ENCODE measurements at places on chromosomes 16 and 17.

- DNase-seq, result no peak
These were observed 45.8 kb downstream of the ABCC12 start for GRCh38 chr16:48110000-48110399.

DNA sequence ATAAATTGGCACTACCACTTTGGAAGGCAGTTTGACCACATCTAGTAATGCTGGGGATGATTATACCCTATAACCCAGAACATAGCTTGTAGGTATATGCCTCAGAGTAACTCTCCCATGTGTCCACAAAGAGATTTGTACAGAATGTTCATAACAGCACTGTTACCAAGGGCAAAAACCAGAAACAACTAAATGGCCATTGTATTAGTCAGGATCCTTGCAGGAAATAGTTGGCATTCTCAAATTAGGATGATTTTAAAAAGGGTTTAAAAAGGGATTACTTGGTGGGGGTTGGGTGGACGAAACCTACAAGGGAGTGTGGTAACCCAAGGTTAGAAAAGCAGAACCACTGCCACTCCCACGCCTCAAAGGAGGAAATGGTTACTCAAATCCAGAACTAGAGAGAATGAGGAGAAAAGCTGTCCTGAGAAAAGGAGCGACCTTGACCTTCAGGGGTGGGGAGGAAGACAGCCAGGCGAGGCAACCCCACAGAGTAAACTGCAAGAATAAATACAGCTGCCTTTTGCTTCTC is 2.1 kb downstream of the CPPED1 start:
- DNase-seq, result peak; percentile 76

DNA sequence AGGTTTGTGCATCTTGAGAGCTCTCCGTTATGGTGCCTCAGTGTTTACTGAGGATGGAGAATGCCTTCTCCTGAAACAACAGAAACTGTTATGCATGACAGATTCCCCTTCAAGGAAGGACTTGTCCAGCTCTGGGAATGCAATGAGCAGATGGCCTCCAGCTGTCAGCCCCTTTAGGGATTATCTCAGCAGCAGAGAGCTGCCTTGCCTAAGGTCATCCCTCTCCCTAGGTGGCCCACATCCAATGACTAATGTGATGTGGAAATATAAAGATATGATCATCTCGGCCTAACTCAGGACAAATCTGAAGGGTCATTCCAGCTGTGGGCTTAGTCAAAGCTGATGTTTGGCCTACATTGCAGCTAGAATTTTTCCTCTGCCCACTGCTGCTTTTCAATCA is 214.3 kb upstream of the N4BP1 start:
- DNase-seq, result no peak

- DNase-seq, result no peak
These were observed 42.7 kb downstream of the TIMM22 start for GRCh38 chr17:1039511-1040215.

DNA sequence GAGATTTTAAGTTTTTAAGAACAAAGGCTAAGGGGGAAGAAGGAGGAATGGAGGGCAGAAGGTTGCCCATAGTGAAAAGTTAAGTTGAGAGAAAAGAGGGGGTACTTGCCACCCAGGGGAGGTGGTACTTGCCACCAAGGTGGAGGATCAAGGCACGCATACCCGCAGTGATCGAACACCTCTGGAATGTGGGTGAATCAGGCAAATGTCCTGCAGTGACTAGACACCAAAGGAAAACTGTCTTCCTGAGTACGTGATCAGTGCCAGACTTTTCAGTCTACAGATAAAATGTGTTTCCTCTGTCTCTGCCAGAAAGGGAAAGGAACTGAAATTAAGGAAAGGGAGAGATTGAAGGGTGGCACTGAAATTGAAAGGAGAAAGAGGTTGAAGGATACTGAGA is 2285.3 kb downstream of the TP53TG3F start:
- no peak for DNase-seq

GRCh38 chr17:79866791-79867518 is 27.7 kb upstream of the CBX4 start:
- no peak for DNase-seq

DNA sequence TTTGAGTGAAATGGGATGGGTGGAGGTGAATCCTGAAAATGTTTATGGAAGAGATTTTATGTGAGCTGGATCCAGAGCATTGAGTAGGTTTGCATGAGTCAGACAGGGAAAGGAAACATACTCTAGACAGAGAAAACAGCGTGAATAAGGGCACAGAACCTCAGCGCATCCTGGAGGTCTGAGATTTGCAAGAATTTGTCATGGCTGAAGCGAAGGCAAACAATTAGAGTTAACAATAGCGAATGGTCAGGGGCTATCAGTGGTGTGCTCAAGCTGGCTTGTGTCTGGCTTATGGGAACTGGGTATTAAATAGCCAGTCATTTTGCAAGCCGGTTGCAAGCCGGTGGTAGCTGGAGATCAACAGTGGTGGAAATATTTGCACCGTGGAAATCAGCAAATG is 36.4 kb downstream of the MAP2K6 start:
- DNase-seq, result no peak

DNA sequence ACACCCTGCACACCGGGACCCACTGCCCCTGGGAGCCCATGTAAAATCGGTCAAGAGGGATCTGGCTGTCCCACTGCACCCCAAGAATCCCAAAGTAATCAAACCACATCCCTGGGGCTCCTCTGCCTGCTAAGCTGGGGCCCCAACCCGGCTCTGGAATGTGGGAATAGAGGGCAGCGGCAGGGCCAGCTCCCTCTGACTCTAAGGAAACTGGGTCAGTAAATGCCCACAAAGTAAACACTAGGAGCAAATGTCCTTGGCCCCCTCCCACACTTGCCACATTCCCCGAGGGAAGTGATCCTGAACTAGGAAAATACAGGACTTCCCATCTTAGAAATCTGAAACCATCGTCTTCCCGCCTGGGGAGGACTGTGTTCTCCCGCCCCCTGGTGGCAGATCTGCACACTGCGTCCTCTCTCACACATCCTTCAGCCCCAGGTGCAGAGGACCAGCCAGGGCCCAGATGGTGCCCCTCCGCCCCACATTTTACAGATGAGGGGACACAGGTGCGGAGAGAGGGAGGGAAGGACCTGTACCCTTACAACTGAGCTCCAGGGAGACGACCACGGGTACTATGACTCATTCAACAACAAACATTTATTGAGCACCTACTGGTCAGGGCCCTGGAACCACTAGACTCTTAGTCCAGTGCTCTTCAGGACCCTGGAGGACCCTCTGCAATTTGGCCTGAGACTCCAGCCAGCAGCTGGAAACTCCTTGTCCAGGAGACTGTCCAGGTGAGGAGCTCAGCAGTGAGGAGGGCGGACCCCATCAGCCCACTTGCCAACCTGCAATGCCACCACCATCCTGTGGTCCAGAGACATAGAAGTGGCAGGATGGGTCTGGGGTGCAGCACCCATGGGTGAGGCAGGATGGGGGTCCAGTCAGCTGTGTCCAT is 10.1 kb downstream of the P3H4 start:
- DNase-seq, result no peak

- no peak for DNase-seq
These were observed 29.0 kb upstream of the HEATR6 start for GRCh38 chr17:60107526-60108257.

GRCh38 chr17:38613981-38614779 is 8.4 kb upstream of the SRCIN1 start:
- no peak for DNase-seq

DNA sequence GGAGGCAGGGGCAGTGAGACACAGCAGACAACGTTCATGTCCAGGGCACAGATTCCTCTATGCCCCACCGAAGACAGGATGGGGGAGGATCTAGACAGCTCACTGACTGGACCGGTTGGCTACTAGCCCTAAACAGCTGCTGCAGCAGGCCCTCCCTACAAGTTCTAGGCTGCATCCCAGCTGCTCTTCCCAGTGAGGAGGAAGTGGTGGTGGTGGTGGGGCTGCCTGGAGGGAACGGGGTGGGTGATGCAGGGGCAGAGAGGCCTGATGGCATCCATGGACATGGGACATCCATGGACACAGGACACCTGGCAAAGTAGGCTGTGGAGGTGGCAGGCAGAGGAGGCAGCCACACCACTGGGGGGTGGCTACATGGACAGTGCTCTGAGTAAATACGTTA is 18.3 kb downstream of the SPHK1 start:
- no peak for DNase-seq

GRCh38 chr17:5841862-5842261 is 228.3 kb upstream of the WSCD1 start:
- DNase-seq, result no peak

GRCh38 chr17:15947271-15947670 is 2.3 kb downstream of the ADORA2B start:
- no peak for DNase-seq

DNA sequence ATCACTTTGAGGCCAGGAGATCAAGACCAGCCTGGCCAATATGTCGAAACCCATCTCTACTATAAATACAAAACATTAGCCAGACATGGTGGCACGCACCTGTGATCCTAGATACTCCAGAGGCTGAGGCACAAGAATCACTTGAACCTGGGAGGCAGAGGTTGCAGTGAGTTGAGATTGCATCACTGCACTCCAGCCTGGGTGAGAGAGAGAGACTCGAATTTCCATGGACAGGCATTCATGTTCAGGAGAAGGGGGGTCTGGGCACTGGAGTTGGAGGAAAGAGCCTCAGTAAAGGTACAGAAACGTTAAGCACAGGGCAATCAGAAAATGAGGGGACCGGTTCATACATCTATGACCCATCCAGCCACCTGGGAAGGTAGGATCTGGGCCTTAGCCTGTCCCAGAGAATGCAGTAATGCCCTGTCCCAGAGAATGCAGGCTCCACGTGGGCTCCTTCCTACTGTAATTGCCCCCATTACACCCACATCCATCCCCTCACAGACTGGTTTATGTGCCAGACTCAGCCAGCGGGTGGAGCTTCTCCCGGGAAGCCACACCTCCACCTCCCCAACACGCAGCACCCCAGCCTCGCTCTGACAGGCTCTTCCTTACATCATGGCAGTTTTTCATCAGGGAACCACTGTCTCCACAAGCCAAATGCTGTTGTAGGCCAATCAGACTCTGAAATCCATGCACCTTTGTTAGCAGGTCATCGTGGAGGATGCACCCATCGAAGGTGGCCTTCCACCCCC is 21.6 kb upstream of the ARL4D start:
- DNase-seq, result no peak

- DNase-seq, result no peak
These were observed 1021.4 kb downstream of the CDH8 start for GRCh38 chr16:61014869-61015268.

GRCh38 chr17:2107506-2107905 is 52.6 kb downstream of the HIC1 start:
- no peak for DNase-seq

DNA sequence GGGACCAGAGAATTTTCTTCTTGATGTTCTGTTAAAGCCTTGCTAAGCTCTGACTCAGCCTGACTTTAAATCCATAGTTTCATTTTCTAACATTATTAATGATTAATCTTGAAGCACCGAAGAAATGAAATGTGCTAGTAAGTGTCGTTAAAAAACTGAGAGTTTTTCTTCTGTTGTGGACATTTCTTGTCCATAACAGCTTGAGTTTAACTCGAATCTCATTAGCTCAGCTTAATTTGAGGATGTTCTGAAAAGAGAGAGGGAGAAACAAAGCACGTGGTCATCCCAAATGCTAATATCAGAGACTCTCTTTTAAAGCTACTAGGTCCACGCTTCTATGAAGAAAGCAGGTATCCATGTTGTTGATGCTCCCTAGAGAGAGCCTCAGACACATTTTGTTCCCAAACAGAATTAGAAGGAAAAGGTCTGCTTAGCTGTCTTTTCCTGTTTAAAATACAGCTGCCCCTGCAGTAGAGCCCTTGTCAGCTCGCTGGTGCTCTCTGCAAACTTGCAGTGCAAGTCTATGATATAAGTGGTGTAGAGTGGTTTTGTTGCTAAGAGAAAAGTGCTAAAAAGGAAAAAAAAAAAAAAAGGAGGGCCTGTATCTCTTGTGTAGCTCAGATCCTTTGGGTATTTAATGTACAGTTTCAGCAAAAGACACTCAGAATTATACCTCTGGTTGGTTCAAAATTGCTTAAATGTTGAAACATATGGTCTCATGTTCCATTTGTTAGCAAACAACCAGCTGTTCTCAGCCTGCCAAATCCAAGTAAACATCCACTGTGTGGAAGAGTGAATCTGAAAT is 191.1 kb upstream of the TBX2 start:
- DNase-seq, result no peak

- no peak for DNase-seq
These were observed 55.6 kb upstream of the GNG13 start for GRCh38 chr16:856101-856500.

DNA sequence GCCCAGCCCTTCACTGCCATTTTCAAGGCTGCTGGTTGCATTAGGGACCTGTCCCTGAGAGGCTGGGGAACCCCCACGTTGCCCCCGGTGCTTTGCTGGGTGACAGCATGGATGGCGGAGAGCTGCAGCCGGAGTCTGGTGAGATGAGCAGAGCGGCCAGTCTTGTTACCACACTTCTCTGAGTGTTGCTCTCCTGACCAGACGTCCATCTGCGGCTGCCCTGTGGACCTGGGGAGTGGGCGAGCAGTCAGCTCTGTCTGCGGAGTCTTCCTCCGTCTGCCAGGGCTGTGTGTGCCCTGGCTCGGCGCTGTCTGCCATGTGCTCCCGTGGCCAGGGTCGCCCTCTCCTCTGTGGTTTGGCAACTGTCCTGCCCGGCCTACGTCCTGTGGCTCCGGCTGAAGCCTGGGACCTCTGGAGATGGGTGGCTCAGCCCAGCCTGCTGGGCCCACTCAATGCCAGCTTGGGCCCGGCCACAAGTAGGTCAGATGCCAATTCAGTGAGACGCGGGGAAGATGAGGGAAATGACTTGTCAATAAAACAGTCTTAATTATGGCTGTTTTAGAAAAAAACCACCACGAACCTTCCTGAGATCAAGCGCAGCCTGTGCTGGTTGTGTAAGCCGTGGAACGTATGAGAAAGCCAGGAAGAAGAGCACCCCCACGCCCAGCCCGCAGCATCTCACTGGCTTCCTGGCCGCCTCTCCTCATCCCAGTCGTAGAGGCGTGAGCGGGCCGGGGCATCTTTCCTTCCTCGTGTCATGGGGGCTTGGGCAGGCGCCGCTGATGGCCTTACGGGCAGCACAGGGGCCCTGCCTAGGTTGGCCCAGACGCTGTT is 7.9 kb downstream of the KCTD5 start:
- DNase-seq, result no peak

DNA sequence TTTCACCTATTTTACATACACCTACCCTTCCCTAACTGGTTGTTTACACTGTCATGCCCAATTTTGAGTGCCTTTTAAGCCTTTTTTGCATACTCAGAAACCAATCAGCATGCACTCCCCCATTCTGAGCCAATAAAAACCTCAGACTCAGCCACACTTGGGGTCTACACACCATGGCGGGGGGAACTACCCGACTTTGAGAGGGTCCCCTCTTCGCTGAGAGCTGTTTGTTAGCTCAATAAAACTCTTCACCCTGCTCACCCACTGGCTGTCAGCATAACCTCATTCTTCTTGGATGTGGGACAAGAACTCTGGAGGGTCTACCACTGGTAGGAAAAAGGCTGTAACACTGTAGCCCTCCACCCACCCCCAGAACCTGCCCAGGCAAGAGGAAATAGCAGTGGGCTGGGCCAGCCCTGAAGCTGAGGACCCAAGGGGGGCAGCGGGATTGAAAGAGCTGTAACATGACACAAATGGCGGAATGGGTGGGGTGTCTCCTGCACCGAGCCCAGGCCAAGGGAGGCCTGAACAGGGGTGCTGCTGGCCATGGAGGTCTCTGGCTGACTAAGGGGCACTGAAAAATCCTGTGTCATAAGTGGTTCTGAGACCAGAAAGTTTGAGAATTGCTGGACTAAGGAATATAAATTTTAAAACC is 3.0 kb upstream of the FLYWCH2 start:
- DNase-seq, result no peak

Data from BJ (cell line).